ENCODE measurements at places on chromosomes 6 and 20.

DNA sequence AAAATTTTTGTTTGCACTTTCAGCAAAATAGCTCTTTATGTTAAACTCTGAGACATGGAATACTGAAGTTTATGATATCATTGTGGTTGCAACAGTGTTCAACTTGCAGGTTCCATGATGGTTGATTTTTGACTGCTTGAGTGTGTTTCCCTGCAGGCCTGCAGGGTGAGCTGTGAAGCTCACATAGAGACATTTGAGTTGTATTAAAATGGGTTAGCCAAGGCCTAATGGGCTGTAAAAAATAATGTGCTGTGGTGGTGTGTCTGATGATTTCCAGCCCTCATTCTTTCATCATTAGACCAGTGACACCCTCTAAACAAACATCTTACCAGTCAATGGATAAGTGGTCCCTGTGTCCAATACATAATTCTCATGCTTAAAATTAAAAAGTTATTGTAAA, 321.4 kb downstream of the FARS2 start:
- no peak for DNase-seq

GRCh38 chr6:136549300-136550044, 750 bp downstream of the MAP7 start:
- no peak for DNase-seq

- no peak for DNase-seq
Observed at GRCh38 chr20:53559816-53560215, 33.8 kb downstream of the ZNF217 start.

- DNase-seq: no peak
Observed at GRCh38 chr20:47762699-47763268, 22.5 kb downstream of the SULF2 start.

DNA sequence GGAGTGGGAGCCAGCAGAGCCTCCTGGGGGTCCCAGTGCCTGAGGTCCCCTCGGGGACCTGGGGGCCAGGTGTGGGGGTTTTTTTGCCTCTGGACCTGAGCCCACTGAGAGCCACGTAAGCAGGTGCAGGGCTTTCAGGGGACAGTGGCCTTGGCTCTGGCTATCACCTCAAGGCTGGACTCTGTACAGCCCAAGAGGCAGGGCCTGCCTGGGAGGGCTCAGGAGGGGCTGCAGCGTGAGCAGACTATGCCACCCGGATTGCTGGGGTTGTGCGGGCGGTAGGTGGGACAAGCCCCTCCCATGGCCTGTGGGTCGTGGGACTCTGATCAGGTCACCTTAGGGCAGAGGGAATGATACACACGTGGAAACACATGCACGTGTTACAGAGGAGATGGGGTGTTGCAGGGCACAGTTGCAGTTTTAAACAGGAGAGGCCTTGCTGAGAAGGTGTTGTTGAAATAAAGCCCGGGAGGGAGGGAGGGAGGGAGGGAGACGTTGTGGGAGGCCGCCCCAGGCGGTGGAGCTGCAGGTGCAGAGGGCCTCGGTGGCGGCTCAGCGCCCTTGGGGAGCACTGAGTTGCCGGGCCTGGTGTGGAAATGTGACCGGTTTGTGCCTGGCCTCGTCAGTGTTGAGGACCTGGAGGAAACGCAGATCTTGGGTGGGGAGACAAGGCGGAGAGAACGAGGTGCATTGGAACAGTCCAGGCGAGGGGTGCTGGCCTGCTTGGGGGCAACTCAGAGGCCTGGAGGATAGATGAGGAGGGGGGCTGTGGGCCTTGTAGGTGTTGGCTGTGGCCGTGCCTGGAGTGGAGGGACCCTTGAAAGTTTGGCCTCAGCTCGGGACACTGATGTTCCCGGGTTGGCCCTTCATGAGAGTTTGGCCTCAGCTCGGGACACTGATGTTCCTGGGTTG, 2.3 kb downstream of the TCEA2 start:
- no peak for DNase-seq

- no peak for DNase-seq
Observed at GRCh38 chr6:166775180-166775922, 148.3 kb upstream of the RPS6KA2 start.

DNA sequence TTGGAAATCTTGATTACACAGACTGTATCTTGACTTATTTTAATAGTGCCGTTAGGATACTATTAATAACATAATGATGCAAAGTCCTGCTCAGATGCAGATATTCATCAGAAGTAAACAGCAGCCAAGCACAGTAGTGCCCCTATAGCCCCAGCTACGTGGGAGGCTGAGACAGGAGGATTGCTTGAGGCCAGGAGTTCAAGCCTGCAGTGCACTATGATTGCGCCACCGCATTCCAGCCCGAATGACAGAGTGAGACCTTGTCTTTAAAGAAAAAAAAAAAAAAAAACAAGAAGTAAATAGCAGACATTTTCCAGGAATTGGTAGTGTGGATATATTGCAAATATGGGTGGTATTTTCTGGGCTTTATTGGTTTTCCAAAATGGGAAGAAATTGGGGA, 61.8 kb downstream of the TULP4 start:
- no peak for DNase-seq

DNA sequence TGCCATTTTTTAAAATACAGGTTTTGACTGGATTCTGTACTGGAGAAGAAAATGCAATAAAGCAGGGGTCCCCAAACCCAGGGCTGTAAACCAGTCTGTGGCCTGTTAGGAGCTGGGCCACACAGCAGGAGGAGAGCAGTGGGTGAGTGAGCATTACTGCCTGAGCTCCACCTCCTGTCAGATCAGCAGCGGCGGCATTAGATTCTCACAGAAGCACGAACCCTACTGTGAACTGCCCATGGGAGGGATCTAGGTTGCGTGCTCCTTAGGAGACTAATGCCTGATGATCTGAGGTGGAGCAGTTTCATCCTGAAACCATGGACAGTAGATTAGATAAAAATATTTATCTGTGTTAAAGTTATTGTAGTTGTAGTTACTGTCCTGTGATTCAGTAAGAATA, 21.1 kb upstream of the FBXO9 start:
- DNase-seq: no peak

GRCh38 chr20:16158976-16159286, 414.3 kb downstream of the KIF16B start:
- DNase-seq: no peak

Data from GM04503 (cell line).